ENCODE measurements at places on chromosomes 2 and 18.

- no peak for DNase-seq
These were observed 2.7 kb upstream of the IL1R1 start for GRCh38 chr2:102139851-102140250.

- no peak for DNase-seq
These were observed 105.5 kb upstream of the HDAC4 start for GRCh38 chr2:239506101-239506857.

- DNase-seq, result no peak
These were observed 8.4 kb downstream of the BARD1 start for GRCh38 chr2:214801068-214801467.

GRCh38 chr2:97707362-97708047 lies 5.9 kb upstream of the ZAP70 start:
- no peak for DNase-seq

DNA sequence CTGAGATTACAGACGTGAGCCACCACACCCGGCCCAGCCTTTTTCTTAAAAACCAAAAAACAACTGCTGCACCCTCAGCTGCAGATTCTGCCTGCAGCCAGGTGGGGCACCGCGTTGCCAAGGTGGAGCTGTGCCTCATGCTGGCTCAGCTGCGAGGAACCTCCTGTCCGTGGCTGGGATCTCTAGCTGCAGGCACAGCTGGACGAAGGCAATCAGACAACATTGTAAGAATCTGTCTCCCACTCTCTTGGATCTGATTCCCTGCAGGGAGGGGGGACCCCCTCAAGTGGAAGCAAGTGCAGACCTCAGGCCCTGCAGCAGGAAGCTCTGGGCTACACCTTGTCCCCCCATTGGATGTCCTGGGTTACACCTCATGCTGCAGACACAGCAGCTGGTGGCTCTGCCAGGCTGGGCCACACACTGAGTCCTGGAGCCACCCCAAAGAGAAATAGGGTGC lies 24.1 kb downstream of the CIDEA start:
- DNase-seq, result no peak

- DNase-seq, result no peak
These were observed 28.0 kb upstream of the MARCO start for GRCh38 chr2:118913803-118914645.

DNA sequence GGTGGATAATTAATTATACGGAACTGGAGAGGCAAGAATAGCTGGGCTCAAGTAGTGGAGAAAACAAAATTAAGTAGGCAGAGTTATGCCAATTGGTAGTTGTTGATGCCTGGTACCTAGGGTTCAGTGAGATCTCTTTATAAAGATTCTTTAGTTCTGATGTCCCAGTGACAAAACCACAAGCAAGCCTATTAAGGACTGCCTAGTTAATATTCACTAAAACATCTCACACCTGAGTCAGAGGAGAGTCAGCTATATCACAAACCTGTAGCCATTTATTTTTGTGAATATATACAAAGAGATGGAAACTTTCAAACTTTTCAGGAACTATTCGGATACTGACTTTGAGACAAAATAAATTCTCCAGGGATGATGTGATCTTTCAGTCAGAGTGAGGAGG lies 213.9 kb upstream of the CYP26B1 start:
- no peak for DNase-seq

DNA sequence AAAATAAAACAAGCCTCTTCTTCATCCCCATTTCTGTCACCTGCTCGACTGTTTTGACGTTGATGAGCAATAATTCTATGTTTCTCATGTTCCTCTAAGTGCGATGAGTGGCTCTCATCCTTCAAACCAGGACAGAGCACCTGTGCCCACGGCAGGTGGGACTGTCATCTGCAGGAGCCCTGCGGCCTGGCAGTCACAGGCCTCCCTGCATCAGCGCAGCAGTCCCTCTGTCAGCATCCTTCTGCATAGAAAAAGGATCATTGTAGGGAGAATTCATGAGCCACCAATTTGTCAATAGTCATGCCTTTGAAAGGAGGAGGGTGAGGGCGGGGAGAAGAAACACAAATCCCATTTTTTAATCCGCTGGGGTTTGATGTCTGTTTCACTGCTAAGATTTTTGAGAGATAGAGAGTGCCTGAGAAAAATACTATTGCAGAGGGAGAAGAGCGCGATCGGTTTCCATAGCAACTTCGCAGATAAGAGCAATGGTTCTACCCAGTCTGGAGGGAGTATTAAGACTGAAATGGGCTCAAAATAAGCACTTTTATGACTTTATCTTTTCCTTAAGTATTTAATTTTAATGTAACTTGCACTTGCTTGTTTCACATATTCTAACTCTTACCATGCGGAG lies 234.3 kb upstream of the NCKAP5 start:
- DNase-seq, result no peak

- DNase-seq, result no peak
These were observed 90.2 kb downstream of the CABLES1 start for GRCh38 chr18:23225503-23225902.
